Thyroid gland (tissue), 4 donors: ENCODE measurements at places on chromosomes 2 and 18.

GRCh38 chr2:56540916-56541315 is 357.1 kb downstream of the CCDC85A start:
- no peaks in the 10 kb centered on the region for H3K4me1 ChIP-seq
- H3K4me3 ChIP-seq, result no peak overlapping the region
- no peak for DNase-seq
- H3K27me3 ChIP-seq, result no peaks in the 10 kb centered on the region
- no peak overlapping the region for H3K27ac ChIP-seq

- no peak overlapping the region for H3K27ac ChIP-seq
- no peak for DNase-seq
- no peaks in the 10 kb centered on the region for H3K27me3 ChIP-seq
- no peak overlapping the region for H3K4me3 ChIP-seq
- H3K36me3 ChIP-seq, result no peaks in the 10 kb centered on the region
- H3K4me1 ChIP-seq, result no peaks in the 10 kb centered on the region
Measured at GRCh38 chr2:224405412-224405811, 3.5 kb upstream of the FAM124B start.

DNA sequence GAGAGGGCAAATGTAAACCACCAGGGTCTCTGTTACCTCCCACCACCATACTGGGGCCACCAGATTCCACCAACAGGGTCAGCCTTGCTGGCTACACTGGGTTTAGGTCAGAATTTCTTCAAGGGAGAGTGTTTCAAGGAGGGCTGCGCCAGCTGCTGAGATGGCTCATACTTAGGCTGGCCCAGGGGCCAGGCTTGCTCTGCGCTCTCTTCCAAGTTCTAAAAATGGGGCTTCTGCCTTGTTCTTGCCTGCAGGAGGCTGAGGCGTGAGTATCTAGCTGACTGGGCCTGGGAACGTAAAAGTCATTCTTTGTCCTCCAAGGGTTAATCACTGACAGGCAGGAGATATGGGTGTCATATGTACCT is 28.1 kb downstream of the MRPL33 start:
- peak overlapping the region; percentile 51 for H3K27ac ChIP-seq
- no peak for DNase-seq
- H3K4me1 ChIP-seq, result peaks cover 11% of the 10 kb centered on the region
- H3K4me3 ChIP-seq, result no peak overlapping the region

DNA sequence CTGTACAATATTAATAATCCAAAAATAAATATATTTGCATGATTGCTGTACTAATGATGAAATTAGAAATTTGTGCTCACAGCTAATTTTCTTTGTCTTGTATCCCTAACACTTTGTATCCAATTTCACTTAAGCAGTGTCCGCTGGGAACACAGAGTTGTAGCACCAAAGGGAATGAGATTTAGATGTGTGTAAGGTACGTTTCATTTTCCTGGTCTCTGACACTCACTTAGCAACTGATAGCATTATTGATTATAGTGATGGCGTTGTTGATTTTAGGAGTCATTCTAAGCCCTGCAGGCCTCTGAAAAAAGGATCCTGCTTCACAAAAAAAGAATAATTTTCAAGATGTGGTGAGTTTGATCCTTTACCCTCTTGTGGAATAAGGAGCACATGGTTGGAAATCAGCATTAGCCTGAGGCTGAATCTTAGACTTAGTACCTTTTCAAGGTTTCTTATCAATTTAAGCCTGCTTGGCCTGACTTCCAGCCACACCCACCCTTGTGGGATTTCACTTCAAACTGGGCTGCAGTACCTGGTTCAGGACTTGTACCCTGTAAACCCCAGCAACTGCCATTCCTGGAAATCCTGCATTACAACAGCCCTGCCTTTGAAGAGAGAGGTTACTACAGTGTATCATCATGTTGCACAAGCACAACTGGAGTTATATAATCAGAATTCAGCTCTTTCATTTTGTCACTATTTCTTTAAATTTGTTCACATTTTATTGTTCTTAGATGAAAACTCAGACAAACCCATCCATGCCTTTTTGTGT is 116.2 kb downstream of the RND3 start:
- H3K27me3 ChIP-seq, result no peaks in the 10 kb centered on the region
- no peak overlapping the region for H3K4me3 ChIP-seq
- no peak overlapping the region for H3K27ac ChIP-seq
- H3K36me3 ChIP-seq, result no peaks in the 10 kb centered on the region
- no peak for DNase-seq

- H3K4me1 ChIP-seq, result no peaks in the 10 kb centered on the region
- peak overlapping the region; percentile 11 for H3K27ac ChIP-seq
- H3K36me3 ChIP-seq, result peaks cover 3% of the 10 kb centered on the region
Measured at GRCh38 chr2:217789003-217789735, 213.6 kb downstream of the TNS1 start.

- H3K36me3 ChIP-seq, result no peaks in the 10 kb centered on the region
- no peaks in the 10 kb centered on the region for H3K27me3 ChIP-seq
- peaks cover 5% of the 10 kb centered on the region for H3K4me1 ChIP-seq
- DNase-seq, result no peak
Measured at GRCh38 chr2:172323861-172324597, 103.4 kb upstream of the ITGA6 start.

- no peak overlapping the region for H3K4me3 ChIP-seq
- no peaks in the 10 kb centered on the region for H3K27me3 ChIP-seq
- peaks cover 7% of the 10 kb centered on the region for H3K4me1 ChIP-seq
- H3K27ac ChIP-seq, result no peak overlapping the region
- H3K36me3 ChIP-seq, result no peaks in the 10 kb centered on the region
Measured at GRCh38 chr2:168210895-168211570, 36.4 kb downstream of the STK39 start.

DNA sequence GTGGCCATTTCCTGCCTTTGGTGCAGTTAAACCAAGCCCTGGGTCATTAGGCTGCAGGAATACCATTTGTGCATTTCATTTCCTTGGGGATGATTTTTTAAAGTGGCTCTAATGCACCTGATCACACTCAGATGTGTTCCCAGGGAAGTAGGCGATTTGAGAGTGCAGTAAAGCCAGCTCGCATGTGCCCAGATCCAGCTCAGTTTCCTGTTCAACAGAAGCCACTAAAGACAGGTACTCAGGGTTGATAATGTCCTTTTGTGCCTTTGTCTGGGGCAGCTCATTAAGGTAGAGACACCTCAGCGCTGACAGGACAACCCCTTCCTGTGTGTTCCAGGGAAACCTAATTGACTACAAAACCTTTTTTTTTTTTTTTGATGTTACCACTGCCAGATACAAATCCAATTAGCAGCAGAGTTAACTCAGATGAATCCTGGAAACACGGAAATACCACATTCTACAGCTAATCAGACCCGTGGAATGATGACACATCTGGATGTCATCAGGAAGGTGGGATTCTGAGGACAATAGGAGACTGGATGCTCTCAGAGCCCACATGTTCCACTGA is 15.2 kb upstream of the CHRNA1 start:
- H3K4me3 ChIP-seq, result no peak overlapping the region
- H3K27ac ChIP-seq, result no peak overlapping the region
- H3K27me3 ChIP-seq, result no peaks in the 10 kb centered on the region
